Muscle of back (tissue), 13 donors: ENCODE measurements at places on chromosomes 4 and X.

GRCh38 chr4:111464251-111465045 lies 680.8 kb upstream of the FAM241A start:
- no peak for DNase-seq

DNA sequence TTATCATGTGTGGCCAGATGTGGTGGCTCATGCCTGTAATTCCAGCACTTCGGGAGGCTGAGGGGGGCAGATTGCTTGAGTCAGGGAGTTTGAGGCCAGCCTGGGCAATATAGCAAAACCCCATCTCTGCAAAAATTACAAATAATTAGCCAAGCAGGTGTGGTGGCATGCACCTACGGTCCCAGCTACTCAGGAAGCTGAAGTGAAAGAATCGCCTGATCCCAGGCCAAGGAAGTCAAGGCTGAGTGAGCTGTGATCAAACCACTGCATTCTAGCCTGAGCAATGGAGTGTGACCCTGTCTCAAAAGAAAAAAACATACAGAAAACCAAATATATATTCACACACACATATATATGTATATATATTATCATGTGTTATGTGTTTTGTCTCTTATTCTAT lies 15.0 kb downstream of the APELA start:
- no peak for DNase-seq

DNA sequence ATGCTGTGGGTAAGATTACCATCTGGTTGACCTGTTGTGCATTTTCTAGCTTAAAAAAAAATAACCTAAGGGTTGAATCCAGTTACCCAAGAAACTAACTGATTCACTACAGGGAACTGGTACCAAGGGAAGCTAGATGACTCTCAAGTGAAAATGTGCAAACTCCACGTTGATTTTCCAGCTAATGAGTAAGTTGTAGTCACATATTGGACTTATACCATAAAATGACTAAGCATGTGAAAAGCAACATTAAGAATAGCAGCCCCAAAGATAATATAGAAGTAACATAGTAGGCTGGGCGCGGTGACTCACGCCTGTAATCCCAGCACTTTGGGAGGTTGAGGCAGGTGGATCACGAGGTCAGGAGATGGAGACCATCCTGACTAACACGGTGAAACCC lies 270.9 kb downstream of the SPRY1 start:
- no peak for DNase-seq

DNA sequence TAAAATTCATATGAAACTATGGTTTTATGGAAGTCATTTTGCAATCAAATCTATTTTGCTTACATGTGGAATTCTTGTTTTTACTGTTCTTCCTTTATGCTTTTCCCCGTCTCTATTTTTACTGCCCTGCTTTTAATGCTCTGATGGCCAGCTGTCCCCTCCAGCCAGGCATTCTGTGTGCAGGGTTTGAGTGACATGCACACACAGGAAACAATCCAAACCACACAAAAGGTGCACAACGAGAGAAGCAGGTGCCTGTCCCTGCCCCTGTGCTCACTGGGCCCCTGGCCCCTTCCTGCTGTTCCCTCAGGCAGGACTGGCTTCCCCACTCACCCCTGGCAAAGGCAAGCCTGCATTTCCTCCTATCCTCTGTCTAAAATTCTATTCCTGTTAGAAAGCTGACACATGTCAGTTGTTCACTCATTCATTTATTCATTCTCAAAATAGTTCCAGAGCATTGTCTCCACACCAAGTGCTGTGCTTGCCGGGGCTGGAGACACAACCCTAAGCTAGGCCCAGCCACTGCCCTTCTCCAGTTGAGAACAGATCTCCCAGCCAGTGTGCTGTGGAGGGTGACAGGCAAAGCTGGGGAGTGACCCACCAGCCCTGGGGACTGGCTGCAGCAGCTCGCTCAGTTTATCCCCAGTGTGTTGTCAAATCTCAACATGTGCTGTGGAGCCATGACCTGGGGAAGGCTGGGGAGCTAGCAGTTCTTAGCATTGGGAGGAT lies 346.3 kb downstream of the FBXW7 start:
- DNase-seq: no peak

DNA sequence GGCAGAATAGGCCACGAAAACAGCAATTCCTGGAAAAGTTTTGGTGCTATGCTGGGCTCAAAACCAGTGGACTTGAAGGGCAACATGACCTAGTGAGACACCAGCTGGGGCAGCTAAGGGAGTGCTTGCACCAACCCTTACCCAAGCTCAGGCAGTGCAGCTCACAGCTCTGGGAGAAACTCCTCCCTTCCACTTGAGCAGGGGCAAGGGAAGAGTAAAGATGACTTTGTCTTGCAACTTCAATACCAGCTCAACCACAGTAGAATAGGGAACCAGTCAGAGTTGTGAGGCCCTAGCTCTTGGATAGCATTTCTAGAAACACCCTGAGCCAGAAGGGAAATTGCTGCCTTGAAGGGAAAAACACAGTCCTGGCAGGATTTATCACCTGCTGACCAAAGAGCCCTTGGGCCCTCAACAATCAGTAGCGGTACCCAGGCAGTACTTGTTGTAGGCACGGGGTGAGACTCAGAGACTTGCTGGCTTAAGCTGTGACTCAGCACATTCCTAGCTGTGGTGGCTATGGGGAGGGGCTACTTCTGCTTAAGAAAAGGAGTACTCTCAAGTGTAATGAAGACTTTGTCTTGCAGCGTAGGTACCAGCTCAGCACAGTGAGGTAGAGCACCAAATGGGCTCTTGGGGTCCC lies 19.7 kb upstream of the ABCG2 start:
- DNase-seq: peak; percentile 9

- DNase-seq: no peak
Measured at GRCh38 chr4:171221181-171221580, 592.0 kb upstream of the GALNTL6 start.
